ENCODE measurements at places on chromosomes 4 and X.

DNA sequence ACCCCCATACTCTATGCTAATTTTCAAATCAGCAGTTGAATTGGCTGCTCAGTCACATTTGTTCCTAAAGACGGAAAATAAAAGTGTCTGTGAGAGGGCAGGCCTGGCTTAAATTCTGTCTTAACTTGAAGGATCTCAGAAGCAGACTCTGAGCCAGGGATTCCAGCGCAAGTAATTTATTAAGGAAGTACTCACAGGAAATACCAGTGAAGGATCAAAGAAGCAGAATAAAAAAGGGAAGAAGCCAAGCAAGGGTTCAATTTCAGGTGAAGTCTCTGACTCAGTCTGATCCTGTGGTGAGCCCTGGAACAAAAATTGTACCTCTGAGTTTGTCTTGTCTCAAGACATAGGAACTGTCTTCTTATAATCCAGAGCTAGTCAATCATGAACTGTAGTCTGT is 52.2 kb downstream of the IL1RAPL1 start:
- no peak for DNase-seq

- peak; percentile 42 for DNase-seq
Observed at GRCh38 chr4:39331191-39331590, 35.0 kb downstream of the RFC1 start.

DNA sequence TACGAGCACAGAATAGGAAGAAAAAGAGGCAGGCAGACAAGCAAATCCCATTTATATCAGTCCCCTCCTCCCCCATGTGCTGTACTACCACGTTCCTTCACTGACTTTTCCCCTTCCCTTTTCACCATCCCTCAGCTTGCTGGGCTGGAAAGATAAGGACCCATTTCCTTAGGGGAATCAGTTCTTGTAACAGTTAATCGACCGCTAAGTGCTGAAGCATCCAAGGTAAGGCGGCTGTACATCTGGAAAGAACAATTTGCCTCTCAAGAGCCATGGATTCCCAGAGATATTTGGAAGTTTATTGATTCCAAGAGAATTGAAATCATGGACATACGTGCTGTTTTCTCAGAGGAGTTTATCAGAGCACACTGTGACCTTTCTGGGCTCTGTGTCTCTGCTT is 1688.0 kb downstream of the STIM2 start:
- DNase-seq = peak; percentile 24

GRCh38 chrX:771536-771935 is 140.9 kb downstream of the SHOX start:
- DNase-seq = no peak

DNA sequence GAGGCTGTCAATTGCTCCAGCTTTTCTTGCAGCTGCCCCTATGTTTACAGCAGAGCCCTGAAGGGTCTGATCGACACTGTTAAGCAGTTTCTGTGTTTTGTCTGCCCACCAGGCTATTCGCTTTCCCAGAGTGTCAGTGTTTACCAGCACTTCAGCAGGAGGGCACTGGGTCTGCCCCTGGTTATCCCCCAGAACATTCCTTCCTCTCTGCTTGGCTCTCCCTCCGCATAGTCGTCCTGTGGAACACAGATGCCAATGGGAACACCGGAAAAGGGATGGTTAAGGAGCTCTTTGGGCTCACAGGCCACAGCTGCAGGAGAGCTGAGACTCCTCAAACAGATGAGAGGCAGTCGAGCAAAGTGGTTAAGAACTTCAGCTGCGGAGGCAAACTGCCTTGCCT is 71.3 kb upstream of the FBXW7 start:
- no peak for DNase-seq

GRCh38 chrX:8868070-8868773 is 67.0 kb upstream of the FAM9A start:
- no peak for DNase-seq

- DNase-seq = no peak
Observed at GRCh38 chrX:31298916-31299315, 227.1 kb upstream of the FTHL17 start.

Measured in OCI-M1 (cell line).